ENCODE measurements at places on chromosomes 2 and 18.

DNA sequence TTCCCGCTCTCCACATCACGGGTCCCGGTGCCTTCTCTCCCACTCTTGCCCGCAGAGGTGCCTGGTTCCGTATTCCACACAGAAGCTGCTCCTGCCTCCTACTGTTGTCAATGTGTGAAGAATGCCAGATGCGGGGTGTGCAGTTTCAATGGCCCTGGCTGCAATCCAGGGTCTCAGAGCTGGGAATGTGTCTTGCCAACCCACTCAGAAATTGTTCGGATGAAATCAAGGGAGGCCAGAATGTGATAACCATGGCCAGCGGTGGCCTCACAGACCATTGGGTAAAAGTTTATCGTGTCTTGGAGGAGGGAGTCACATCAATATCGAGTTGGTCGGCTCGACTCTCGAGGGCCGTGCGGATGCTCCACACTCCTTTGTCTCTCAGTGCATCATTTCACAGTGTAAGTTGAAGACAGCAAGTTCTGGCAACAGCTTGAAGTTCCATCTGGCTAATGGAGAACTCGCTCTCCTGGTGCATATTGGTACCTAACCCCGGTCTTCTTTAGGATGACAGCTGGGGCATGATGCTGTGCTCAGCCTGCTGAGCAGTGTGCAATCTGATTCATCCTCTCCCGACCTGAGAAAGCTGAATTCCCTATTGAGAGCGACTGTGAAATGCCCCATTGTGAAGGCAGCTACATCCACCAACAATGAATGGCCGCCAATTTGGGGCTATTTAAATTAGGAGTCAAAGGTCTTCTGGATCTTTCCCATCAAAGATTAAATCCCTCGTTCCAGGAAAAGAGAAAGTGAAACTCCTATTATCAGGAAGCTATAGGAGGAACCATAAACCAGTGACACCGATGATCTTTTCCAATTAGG is 389.0 kb downstream of the SOX11 start:
- no peak for DNase-seq

DNA sequence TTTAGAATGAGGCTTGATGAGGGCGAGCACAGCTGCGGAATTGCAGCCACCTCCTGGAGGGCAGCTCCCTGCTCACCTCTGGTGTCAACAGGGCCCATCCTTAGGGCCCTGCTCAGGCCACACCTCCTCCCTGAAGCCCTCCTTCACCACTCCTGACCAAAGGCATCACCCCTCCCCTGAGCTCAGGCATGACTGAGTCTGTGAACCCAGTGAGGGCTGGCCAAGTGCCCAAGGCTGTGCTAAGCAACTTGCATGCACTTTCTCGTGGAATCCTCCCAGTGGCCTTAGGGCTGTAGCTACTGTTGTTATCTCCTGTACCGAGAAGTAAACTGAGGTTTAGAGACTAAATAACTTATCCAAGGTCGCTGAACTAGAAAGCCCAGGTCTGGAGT is 101.7 kb downstream of the KLHL29 start:
- peak; percentile 29 for DNase-seq

- DNase-seq = no peak
Measured at GRCh38 chr2:40289771-40290404, 162.0 kb downstream of the SLC8A1 start.

DNA sequence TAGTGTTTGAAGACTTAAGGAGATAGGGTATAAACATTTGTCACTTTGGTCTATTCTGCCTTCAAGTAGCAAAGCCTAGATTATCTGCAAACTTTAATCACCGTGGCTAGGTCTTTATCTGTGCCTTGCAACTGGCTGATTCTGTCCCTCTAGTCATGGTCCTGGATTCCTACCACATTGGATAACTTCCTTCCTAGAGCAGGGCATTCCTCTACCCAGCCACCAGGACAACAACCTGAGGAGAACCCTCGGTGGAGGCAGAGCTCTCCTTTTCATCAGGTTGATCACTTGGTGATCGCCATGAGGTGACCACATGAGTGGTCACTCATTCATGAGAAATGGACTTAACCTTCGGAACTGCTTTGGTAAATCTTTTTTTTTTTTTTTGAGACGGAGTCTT is 25.3 kb upstream of the PTPRM start:
- DNase-seq = no peak

GRCh38 chr2:109317471-109318095 is 188.6 kb downstream of the SH3RF3 start:
- DNase-seq = no peak

GRCh38 chr2:79041032-79041448 is 15.5 kb downstream of the REG3G start:
- DNase-seq = no peak

DNA sequence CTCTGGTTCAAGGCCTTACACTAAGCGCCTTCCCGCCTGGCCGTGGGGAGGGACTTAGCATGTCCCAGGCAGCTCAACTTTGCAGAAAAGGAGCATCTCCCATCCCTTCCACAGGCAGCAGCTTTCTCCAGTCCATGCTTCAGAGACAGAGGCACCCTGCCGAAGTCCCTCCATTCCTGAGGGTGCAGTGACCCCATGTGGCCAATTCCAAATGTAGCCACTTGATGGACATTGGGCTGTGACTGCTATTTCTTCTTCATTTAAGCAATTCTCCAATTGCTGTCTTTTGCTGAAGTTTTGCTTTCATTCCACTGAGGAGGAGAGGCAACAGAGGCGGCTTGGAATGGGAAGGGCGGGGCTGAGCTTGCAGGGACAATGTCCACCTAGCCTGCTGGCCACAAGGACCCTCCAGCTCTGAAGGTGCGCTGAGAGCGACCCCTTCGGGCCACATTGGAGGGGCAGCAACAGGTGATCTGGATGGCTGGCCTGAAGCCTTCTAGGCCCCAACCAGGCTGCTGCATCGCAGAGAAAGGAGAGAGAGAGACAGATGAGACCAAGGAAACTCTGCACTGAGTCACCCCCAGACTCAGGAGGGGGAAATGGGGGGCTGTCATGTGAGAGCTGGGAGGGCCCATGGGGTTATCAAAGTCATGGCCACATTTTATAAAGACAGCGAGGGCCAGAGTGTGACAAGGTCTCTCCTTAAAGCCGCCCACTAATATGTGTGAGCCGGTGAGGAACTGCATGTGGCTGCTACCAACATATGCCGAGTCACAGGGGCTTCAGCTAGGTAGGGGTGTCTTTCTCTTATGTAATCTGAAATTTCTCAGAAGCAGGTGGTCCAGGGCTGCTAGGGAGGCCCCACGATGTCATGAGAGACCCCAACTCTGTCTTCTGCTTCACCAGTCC is 61.3 kb downstream of the LONRF2 start:
- peak; percentile 80 for DNase-seq

DNA sequence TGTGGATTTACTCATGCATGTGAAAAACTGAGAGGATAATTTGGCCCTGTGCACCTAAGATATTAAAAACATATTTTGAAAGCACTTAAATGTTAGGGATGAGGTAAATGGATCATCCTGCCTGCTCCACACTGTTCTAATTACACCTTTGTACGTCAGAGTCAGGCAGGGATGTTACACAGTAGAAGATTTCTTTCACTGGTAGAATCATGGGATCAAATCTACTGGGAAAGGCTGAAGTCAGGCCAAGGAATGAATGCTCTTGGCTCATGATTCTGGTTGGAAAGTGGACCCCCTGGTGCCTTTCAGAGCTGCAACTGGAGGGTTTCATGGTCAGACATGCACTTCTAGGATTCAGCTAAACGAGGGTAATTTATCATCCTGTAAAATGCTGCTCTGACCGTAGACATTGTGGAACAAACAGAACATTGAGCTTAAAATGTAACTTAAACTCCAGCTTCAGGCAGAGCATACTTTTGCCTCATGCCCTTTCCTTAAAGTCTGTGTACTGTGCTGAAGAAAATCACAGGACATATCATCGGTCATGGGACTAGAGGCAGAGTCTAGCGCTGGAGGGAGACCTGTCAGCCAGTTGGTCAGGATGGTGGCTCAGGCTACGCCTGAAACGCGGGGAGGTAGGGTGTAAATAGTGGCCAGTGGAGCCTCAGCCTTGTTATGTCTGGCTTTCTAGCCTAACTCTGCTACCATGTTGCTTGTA is 4.9 kb downstream of the KCNE4 start:
- DNase-seq = no peak

DNA sequence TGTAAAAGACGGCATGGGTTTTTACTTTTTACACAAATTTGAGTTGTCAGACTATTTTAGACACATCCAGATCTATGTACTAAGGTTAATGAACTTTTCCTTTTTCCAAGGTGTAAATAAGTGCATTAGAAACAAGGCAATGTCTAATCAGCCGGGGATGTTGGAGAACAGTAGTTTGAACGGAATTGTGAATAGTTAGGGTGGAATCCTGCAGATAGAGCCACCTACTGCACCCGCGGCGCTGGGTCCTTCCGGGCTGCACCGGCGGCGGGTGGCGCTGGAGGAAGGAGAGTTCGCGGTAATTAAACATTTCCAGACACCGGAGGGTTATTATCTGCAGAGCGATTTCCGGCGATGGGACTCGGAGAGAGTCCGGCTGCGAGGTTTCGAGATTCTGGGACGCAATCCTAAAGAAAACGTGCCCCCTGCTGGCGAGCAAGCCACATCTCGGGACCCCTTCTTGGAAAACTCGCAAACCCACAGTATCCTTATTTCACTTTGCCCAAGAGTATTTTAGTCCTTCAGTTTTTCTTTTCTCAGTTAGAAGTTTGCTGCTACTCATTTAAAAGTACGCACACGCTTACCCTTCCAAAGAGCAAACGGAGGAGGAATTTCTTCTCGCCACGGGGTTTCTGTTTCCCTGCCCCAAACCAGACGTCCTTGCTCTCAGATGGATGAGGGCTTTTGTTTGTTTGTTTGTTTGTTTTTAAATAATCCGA is 4.5 kb upstream of the OSR1 start:
- DNase-seq = peak; percentile 81

GRCh38 chr18:7514796-7515440 is 52.2 kb upstream of the PTPRM start:
- no peak for DNase-seq

GRCh38 chr2:88857274-88857741 is 165.8 kb downstream of the RPIA start:
- DNase-seq = no peak

DNA sequence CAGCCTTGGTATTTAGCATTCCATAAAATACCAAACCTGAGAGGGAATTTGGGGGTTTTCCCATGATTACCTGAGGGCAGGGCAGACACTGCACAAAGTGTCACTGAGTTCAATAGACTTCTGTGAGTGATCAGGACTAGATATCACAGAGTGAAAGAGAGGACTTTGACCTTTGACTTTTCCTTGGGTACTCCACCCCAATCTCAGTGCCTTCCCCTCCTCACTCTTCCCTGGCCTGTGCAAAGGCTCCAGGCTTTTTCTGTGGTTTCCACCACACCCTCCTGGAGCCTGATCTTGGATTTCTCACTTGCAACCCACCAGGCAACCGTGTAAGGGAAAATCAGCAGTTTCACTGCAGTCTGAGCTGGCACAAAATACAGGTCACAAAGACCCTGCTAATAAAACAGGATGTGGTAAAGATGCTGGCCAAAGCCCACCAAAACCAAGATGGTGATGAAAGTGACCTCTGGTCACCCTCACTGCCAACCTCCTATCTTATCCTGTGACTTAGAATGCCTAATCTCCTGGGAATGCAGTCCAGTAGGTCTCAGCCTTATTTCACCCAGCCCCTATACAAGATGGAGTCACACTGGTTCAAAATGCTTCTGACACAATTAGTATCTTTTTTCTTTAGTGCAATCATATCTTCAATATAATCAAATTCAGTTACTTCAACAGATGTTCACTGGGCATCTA is 64.0 kb downstream of the BOD1L2 start:
- no peak for DNase-seq

- DNase-seq = peak; percentile 26
Measured at GRCh38 chr2:64987001-64987955, 1.9 kb upstream of the SLC1A4 start.

GRCh38 chr2:108076527-108076926 is 90.2 kb downstream of the SLC5A7 start:
- no peak for DNase-seq

GRCh38 chr18:13165636-13166423 is 52.7 kb upstream of the LDLRAD4 start:
- DNase-seq = no peak

DNA sequence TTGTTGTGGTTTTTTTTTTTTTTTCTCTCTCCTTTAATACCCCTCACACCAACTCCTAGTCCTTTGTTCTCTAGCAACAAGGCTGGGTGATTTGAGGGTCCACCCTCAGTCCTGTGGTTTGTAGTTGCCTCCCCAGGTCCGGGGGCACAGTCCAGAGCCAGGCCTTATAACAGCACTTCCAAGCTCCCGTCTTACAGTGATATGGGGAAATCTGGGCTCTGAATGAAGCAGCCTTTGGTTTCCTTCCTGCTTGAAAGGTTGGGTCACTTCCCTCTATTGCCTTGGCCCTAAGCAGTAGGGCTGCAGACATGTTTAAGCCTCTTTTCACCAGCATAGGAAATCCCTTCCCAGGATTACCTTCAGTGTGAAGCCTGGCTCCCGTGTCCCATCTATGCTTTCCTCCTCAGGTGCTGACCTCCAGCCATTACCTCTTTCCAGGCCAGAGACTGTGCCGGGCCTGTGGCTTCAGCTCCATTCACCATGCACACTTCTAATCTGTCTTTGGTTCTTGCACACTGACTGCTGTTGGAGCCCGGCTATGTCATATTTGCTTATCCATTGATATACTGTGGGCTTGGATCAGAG is 21.2 kb upstream of the NTSR2 start:
- no peak for DNase-seq

DNA sequence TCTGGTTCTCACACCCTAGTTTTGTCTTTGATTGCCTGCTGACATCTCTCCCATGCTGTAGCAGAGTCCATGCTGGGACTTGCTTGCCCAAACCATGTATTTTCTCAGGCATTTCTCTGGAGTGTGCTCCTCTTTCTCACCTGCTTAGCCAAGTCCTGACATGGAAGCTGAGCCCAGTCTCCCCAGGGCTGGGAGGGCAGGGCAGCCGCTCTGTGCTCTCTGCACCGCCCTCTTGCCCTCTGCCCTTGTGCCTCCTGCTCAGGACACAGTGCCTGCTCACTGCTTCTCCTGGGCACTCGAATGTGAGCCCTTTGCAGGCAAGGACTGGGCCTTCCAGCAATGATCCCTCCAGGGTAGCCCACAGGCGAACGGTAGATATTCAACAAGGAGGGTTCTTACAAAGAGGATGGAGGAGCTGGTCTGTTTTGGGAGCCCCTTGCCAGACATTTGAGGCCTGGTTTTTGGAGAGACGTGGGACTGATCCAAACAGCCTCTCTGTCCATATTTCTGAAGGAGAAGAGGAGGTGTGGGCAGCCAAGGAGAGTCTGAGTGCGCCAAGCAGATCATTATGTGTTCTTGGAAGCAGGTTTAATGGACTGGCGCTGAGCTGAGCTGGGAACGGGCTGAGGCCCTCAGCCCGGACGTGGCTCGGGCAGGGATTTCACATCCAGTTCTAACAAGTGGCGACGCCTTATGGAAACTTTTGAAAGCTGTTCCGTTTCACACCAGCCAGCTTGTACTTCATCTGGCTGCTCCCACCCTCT is 4.0 kb downstream of the SLC14A2 start:
- no peak for DNase-seq

DNA sequence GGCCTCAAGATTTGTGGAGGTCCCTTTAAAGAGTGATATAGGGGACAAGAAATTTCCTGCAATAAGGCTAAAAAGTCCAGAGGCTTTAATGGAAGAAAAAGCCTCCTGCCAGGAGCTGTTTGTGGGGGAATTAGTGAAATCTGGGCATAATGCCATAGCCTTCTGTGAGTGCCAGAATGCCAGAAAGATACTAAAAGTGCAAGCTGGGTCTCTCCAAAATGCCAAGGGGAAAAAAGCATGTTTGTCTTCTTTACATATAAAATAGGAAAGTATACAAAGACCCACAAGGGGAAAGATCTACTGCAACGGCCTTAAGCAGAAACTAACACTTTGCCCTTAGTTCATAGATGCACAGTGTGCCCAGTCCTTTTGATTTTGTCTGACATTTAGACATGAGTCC is 647.7 kb upstream of the ZNF804A start:
- no peak for DNase-seq

Measured in brain microvascular endothelial cell (primary cell).